NCI-H2081 treated with DMSO at 0.1 percent for 48 hours (cell line): ENCODE measurements at places on chromosomes 4 and X.

GRCh38 chr4:80611678-80611979, 276.1 kb downstream of the CFAP299 start:
- no peak for DNase-seq

DNA sequence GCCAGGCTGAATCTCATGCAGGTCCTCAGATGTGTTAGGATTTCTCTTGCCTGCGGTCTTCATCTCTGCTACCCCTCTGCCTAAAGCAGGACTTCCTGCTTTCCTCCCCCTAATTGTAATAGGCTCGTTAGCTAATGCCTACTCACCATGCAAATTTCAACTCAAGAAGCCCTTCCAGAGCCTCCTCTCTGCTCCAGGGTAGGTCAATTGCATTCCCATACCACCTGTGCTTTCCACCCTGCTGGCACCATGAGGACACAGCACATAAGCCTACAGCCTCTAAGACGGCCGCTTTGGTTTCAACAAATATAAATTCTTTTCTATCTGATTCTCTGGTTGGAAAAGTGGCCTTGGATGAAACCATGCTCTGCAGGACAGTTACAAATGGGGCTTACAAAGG, 93.9 kb downstream of the QDPR start:
- no peak for DNase-seq

DNA sequence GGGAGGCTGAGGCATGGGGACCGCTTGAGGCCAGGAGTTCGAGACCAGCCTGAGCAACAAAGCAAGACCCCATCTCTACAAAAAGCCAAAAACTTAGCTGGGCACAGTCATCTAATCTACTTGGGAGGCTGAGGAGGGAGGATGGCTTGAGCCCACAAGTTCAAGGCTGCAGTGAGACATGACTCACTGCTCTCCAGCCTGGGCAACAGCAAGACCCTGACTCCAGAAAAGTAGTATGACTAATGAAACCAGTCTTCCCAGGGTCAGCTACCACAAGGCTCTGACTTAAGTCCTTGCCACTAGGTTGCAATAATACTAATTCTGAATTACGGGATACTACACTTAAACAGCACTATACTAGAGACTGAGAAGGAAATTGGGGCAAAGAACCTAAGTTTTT, 33.1 kb downstream of the ERVMER34-1 start:
- DNase-seq, result no peak

GRCh38 chrX:39930786-39931528, 166.8 kb downstream of the BCOR start:
- DNase-seq, result no peak

- no peak for DNase-seq
Measured at GRCh38 chrX:9087271-9088040, 53.5 kb upstream of the FAM9B start.

GRCh38 chrX:33160273-33160672, 51.1 kb downstream of the DMD start:
- no peak for DNase-seq
